CD4-positive, alpha-beta memory T cell (primary cell): ENCODE measurements at places on chromosomes 3 and 15.

DNA sequence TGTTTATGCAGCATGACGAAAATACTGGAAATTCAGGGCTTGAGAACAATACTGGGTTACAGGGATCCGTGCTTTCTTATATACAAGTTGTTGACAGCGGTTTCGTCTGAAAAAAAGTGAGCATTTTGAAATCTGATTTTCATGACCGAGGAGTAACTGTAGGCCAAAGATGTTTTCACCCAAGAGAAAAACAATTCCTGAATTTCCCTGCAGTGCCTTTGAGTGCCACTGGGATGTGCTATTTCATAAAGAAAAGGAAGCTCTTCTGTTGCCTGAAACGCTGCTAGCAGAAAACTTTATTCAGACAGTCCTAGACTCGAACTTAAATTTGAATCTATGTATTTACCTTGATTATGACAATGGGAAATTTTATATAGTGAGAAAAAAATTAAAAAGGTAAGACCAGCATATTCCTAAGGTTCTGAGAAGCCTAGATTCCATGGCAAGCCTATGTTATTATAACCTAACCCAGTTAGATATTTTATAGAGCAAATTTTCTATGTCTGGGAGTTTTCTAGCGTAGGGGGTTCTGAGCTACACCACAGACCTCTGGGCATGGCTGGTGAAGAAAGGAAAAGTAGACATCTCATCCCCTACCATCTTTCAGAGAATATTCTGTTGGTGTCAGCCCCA lies 30.2 kb downstream of the KCNAB1 start:
- peak; percentile 46 for DNase-seq

- DNase-seq, result peak; percentile 7
Observed at GRCh38 chr15:98599909-98600691, 48.2 kb upstream of the IGF1R start.

DNA sequence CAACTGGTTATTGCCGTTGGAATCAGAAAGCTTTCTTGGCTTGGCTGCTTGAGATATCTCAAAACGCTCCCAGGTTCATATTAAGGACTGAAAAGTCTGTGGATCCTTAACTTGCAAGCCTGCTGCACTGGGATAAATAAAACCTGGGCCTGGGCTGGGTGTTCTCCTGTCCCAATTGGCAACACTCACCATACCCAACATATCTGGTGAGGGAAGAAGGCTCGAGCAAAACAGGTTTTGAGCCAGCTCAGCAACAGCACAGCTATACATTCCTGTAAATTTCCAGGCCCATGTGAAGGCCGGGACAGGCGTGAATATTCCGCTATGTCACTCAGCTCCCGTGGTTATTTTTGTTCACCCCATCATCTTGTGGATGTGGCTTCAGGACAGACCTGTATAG lies 169.0 kb upstream of the BCL6 start:
- no peak for DNase-seq

DNA sequence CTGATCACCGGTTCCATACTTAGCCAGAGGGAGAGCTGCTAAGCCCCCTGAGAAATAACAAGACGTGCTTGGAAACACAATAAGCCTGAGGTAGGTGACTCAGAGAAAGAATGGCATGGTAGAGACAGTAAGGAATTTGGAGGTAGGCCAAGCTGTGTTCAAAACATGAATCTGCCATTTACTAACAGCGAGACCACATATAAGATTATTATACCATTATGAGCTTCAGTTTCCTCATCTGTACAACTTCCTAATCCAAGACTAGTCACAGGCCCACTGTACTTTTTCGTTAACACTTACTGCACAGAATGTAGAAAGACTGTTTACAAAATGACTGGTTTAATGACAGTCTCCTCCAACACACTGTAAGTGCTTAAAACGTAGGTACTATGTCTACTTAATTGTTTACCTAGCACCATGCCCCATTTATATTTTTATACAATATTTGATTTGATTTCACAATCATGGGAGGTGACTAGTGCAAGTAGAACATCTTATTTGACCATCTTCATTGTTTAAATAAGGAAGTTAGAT lies 25.7 kb downstream of the ATOSA start:
- DNase-seq, result no peak

GRCh38 chr15:25862472-25863110 lies 536 bp downstream of the ATP10A start:
- peak; percentile 61 for DNase-seq

DNA sequence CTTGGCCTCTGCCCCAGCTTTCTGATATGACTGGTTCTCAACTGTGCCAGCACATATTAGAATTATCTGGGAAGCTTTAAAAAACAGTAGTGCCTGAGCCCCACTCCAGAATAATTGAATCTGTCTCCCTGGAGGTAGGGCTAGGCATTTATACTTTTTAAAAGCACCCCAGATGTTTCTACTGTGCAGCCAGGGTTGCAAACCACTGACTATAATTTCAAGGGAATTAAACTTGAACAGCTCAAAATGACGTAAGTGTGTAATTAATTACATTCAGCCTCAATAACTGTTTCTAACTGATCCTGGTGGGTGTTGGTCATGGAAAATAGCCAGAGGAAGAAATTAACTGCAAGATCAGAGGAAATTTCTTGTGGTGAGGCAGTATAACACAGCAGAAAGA lies 4.4 kb upstream of the IRAK2 start:
- no peak for DNase-seq

GRCh38 chr3:19934098-19934566 lies at the start of gene EFHB:
Gene EFHB, minus strand, starts transcription at chr3:19934217. Its CDS starts 199 bp downstream, at chr3:19934018.
- no peak for DNase-seq

- no peak for DNase-seq
Observed at GRCh38 chr15:69497667-69498066, 45.0 kb downstream of the RPLP1 start.

DNA sequence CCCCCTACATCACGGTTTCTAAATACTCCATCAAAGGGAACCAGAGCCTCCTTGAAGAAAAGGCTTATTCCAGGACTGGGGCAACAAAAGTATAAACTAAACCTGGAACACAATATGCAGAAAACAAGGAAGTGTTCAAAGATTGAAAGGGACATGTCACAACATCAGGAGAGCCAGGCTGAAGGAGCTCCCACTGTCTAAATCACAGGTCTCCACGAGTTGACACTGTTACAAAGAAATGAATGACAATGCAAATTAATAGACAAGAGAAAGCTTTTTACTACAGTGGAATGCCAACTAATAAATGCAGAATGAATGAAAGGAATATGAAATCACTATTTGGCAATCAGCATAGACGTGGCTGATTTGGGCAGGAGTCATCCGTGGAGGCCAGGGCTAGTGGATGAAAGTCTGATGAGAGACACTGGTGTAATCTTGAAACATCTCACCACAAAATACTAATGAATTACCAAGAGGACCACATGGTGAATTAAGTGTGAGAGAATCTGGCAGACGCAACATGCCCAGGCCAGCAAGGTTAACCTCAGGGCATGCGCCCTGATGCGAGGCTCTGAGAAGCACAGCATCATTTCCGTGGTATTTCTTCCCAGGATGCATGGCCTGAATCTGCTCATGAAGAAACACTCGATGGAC lies 123.8 kb upstream of the TJP1 start:
- no peak for DNase-seq

DNA sequence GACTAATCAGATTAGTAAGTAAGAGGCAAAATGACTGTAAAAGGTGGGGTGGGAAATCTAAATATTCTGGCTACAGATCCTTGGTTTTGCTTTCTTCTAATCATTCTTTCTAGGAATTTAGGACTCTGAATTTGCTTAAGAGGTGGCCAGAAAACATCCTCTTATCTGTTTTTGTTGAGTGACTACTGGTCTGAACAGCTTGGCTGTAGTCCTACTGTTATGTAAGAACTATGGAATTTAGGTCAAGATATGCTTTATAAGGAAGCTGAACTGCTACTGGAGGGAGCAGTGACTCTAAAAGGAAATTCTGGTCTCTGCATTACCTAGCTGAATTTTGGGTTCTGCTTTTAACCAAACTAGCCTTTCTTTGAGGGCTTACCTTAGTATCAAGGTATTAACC lies 33.5 kb upstream of the CSPG5 start:
- DNase-seq, result no peak

GRCh38 chr3:183428447-183429211 lies at the start of gene MCF2L2:
Gene MCF2L2, minus strand, starts transcription at chr3:183428619. Its CDS starts 642 bp downstream, at chr3:183427977.
- DNase-seq, result peak; percentile 75

GRCh38 chr3:30933478-30934207 lies 39.2 kb upstream of the GADL1 start:
- no peak for DNase-seq

GRCh38 chr3:183410280-183410679 lies 18.1 kb downstream of the MCF2L2 start:
- no peak for DNase-seq

GRCh38 chr3:34568766-34569165 lies 770.3 kb downstream of the PDCD6IP start:
- DNase-seq, result no peak

- no peak for DNase-seq
Observed at GRCh38 chr3:62601238-62602070, 228.1 kb upstream of the FEZF2 start.

DNA sequence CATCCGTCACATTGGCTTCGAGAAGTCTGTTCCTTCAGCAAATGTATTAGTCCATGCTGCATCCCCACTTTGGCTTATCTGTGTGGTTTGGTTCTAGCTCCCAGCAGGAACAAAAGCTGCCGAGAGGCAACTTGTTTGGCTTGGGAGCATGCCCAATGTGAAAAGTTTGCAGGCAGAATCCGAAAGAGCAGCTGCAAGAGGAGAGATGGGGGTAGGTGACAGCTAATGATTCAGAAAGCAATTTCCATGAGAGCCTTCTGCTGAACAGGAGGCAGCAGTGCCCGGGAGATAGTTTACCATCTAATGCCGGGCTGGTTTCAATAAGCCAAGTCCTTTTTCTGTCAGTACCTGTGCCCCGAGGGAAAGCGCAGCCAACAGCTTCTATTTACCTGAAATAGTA lies 60.2 kb downstream of the GRM7 start:
- no peak for DNase-seq

DNA sequence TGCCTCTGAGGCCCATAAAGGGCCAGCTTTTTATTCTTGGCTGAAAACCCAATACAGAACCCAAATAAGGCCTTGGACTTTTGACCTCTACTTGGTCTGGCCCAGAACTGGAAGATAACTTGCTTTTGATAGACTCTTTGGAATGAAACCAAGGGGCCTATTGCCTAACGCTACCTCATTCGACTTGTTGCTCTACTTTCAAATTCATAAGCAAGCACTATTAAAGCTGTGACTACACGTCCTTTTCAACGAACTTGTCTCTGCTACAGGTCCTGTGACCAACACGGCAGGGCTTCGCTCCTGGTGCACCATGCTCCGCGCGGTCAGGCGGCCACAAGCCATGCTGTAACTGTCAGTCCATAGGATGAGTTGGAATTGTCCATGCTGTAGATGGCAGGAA lies 385.4 kb downstream of the MFSD1 start:
- DNase-seq, result no peak

DNA sequence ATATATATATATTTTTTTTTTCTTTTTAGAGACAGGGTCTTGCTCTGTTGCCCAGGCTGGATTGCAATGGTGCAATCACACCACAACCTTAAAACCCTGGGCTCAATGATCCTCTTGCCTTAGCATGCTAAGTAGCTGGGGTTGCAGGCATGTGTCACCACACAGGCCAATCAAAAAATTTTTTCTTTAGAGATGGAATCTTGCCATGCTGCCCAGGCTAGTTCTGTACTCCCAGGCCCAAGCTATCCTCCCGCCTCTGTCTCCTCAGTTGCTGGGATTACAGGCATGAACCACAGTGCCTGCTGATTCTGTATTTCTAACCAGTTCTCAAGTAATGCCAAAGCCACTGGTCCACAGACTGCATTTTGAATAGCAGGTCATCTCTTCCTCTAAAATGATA lies 291.3 kb upstream of the ZPLD1 start:
- DNase-seq, result no peak

DNA sequence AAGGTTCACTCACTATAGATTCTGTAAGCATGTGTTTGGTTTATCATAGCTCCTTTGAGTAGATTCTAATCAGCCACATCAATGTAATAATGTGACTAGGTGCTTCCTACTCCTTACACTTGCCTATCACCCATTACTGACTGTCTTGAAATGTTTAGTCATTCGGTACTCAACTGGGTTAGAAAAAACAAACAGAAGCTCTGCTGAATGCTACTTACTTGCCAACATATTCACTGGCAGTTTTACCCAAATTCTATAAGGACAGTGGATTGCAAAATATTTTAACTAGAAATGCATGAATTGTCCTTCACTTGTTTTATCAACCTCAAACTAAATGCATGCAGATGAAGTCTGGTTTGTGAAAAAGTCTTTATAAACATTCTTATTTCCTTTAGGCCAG lies 352.1 kb upstream of the ALCAM start:
- no peak for DNase-seq

GRCh38 chr3:66762916-66763693 lies 235.0 kb upstream of the KBTBD8 start:
- DNase-seq, result no peak

GRCh38 chr3:195032106-195032759 lies 238.7 kb downstream of the XXYLT1 start:
- DNase-seq, result no peak

- DNase-seq, result no peak
Observed at GRCh38 chr3:119529883-119530282, 29.5 kb downstream of the CD80 start.

DNA sequence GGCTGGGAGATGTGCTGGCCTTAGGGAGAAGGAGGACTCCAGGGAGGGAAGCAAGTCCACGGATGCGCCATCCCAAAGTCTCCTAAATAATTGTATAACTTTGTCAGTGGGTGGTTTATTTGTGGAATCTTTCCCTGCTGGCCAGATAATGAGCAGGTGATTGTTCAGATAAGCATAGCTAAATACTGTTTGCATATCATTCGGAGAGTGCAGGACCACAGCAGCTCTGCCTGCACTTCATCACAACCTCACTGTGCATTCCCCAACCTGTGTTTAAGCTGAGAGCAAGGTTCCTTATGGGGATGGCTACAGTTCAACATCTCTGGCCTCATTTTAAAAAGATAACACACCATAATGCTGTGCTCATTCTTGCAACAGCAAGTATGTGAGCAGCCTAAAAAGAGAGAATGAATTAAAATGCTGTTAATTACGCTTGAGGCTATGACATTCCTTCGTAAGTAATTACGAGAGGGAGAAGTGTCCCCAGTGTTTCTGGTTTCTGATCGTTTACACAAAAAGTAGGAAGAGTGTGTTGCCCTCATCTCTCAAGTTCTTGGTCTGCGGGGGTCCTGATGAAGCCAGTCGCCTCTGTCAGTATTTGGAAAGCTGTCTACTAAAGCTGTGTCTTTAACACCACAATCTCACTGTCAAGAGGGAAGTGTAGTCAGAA lies 272.0 kb upstream of the RORA start:
- no peak for DNase-seq

DNA sequence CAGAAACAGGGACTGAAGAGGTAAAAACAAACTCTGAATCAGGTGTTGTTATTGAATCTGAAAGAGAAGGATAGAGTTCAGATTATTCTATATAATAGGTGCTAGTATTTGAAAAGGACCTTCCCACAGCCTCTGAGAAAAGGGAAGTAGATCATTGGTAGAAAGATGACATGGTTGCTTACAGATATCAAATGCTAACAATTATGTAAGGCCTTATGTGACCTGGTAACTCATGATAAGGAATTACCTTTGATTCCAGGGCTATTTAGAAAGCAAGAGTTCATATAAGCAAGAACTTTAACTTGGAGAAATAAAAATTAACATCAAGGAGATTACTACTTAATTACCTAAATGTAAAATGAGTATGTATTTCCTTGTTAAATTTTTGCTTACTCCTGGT lies 7.6 kb downstream of the SLC27A2 start:
- no peak for DNase-seq

- no peak for DNase-seq
Observed at GRCh38 chr3:124634210-124635168, 95.8 kb upstream of the UMPS start.

GRCh38 chr3:84039099-84039498 lies 919.7 kb upstream of the CADM2 start:
- no peak for DNase-seq

GRCh38 chr3:15427182-15427880 lies at the start of the genes EAF1 and METTL6:
Gene EAF1, plus strand, starts transcription at chr3:15427598. Its CDS starts 182 bp downstream, at chr3:15427780.
Gene METTL6, minus strand, starts transcription at chr3:15427544. Its CDS starts 1,033 bp downstream, at chr3:15426511.
- DNase-seq, result peak; percentile 83
